ENCODE measurements at places on chromosomes 6 and 20. TPM values are rescaled to one million over a fixed set of nuclear protein-coding genes. Genes with fewer than 3 reads are reported as not detected.
A peak's percentile ranks its signal among the peaks of the same experiment; 100 is the strongest.

The C6orf132 gene
- 0.22 TPM for total RNA-seq

DNA sequence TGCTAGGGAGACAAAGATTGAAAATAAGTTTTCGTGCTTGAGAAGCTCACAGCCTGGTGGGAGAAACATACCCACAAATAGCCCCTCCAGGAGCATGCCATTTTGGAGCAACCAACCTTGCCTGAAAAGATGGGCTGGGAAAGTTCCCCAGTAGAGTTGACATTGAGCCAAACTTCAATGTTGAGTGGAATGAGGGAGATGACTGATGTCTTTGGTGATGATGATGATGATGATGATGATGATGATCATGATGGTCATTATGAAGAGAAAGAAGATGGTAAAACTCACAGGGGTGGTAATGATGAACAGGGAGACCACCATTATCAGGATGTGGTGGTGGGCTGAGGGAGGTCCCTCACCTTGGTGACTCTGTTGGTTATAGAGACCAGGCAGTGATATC is 283.9 kb upstream of the RNF24 start:
- H3K27me3 ChIP-seq = peaks cover 23% of the 10 kb centered on the region
- no peaks in the 10 kb centered on the region for H3K36me3 ChIP-seq
- no peak overlapping the region for H3K4me3 ChIP-seq
- no peaks in the 10 kb centered on the region for H3K4me1 ChIP-seq

GRCh38 chr6:83578057-83578456 is 65.7 kb downstream of the PRSS35 start:
- no peak overlapping the region for H3K27ac ChIP-seq
- no peaks in the 10 kb centered on the region for H3K36me3 ChIP-seq

- no peak for DNase-seq
- H3K27me3 ChIP-seq = peaks cover 23% of the 10 kb centered on the region
- H3K4me1 ChIP-seq = peaks cover 10% of the 10 kb centered on the region
- H3K4me3 ChIP-seq = no peak overlapping the region
- H3K36me3 ChIP-seq = no peaks in the 10 kb centered on the region
Measured at GRCh38 chr6:79627422-79627821, 3.7 kb upstream of the SH3BGRL2 start.

DNA sequence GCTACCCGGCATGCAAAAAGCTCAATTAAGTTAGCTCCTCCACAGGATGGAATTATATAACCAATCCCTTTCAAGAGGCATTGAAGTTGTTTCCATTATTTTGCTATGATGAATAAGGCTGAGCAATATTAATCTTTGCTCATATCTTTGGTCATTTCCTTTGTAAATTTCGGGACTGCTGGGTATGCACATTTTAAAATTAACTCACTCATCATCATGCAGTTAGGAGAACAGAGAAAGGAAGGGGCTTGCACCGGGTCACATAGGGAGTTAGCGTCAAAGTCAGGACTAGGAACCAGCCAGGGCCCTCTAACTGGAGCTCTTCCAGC is 430 bp upstream of the FAM110A start:
- peaks cover 32% of the 10 kb centered on the region for H3K4me1 ChIP-seq
- no peak for DNase-seq
- peak overlapping the region; percentile 72 for H3K27ac ChIP-seq
- no peaks in the 10 kb centered on the region for H3K27me3 ChIP-seq
- peak overlapping the region; percentile 92 for H3K4me3 ChIP-seq
- peaks cover 5% of the 10 kb centered on the region for H3K36me3 ChIP-seq

GRCh38 chr6:1040393-1040792 is 271.5 kb upstream of the FOXQ1 start:
- no peaks in the 10 kb centered on the region for H3K4me1 ChIP-seq
- H3K36me3 ChIP-seq = no peaks in the 10 kb centered on the region
- no peak overlapping the region for H3K4me3 ChIP-seq
- H3K27ac ChIP-seq = no peak overlapping the region
- peaks cover 15% of the 10 kb centered on the region for H3K27me3 ChIP-seq

All from activated CD4-positive, alpha-beta memory T cell treated with anti-CD3 and anti-CD28 coated beads for 36 hours (primary cell).